PC-3 (cell line): ENCODE measurements at places on chromosomes 4 and X.

GRCh38 chrX:123960956-123961267 is 594 bp upstream of the STAG2 start:
- no peak for DNase-seq
- peak overlapping the region; percentile 91 for H3K4me3 ChIP-seq
- no peaks in the 10 kb centered on the region for H3K27me3 ChIP-seq
- H3K36me3 ChIP-seq: no peaks in the 10 kb centered on the region

GRCh38 chrX:7689791-7690412 is 153.1 kb upstream of the VCX start:
- no peaks in the 10 kb centered on the region for H3K36me3 ChIP-seq
- peaks cover 17% of the 10 kb centered on the region for H3K27me3 ChIP-seq
- no peak overlapping the region for H3K4me3 ChIP-seq
- DNase-seq: no peak
- no peak overlapping the region for H3K27ac ChIP-seq

DNA sequence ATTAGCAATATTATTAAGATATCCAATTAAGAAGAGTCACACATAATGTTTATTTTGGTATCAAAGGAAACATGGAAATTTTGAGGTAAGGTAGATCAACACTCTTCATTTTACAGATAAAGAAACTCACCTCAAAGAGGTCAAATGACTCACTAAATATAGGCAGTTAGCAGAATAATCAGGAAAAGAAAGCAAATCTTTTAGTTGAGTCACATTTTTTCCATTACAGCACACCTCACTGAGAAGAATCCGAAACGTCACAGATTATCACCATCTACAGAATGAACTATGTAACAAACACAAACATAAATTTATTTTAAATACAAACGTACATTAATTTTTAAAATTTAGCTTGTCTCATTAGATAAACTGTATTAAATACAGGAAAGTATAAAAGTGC is 70.1 kb downstream of the TMEM47 start:
- no peaks in the 10 kb centered on the region for H3K36me3 ChIP-seq
- no peak overlapping the region for H3K27ac ChIP-seq
- no peak overlapping the region for H3K4me3 ChIP-seq
- DNase-seq: no peak

DNA sequence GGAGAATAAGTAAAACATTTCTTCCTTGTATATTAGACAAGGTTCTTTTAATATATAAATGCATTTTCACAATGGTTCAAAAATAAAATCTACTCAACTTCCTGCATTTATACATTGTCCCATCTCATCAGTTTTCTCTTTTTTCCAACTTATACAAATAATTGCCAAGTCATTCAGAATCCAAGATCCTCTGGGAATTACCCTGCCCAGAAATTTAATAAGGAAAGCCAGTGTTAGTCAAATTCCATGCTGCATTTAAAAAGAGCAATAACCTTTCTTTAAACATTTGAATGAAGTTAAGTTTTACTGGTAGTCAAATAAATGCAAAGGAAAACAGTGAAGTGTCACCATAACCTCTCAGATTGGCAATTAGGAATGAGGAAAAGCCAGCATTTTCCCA is 357.9 kb downstream of the PPP3CA start:
- H3K27me3 ChIP-seq: no peaks in the 10 kb centered on the region
- no peaks in the 10 kb centered on the region for H3K36me3 ChIP-seq
- no peak overlapping the region for H3K27ac ChIP-seq
- DNase-seq: no peak

DNA sequence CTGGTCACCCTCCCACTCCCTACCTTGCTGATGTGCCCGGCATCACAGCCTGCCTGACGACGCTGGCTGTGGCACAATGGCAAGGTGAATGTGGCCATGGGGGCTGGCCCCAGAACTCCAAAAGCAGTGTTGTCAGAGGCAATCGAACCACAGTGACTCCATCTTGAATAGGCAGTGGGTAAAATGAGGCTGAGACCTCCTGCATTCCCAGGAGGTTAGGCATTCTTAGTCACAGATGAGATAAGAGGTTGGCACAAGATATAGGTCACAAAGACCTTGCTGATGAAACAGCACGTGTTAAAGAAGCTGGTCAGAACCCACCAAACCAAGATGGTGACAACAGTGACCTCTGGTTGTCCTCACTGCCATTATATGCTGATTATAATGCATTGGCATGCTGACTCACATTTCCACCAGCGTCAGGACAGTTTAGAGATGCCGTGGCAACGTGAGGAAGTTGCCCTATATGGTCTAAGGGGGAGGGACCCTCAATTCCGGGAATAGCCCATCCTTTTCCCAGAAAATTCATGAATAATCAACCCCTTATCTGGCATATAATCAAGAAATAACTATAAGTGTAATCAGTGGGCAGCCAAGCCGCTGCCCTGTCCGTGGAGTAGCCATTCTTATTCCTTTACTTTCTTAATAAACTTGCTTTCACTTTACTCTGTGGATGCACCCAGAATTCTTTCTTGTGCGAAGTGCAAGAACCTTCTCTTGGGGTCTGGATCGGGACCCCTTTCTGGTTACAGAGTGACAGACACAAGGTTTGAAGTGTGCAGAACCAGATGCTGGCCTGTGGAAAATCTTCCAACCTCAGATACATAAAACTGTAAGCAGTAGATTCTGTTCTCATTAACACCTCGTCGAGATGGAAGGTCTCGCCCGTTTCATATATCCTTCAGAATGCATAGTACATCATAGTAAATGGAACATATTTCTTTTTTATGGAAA is 26.8 kb upstream of the CLDN24 start:
- DNase-seq: peak; percentile 60
- no peaks in the 10 kb centered on the region for H3K36me3 ChIP-seq
- no peak overlapping the region for H3K4me3 ChIP-seq
- peak overlapping the region; percentile 29 for H3K27ac ChIP-seq
- peaks cover 14% of the 10 kb centered on the region for H3K4me1 ChIP-seq

- H3K4me3 ChIP-seq: no peak overlapping the region
- no peaks in the 10 kb centered on the region for H3K27me3 ChIP-seq
Observed at GRCh38 chr4:82652062-82652461, 90.3 kb upstream of the TMEM150C start.

DNA sequence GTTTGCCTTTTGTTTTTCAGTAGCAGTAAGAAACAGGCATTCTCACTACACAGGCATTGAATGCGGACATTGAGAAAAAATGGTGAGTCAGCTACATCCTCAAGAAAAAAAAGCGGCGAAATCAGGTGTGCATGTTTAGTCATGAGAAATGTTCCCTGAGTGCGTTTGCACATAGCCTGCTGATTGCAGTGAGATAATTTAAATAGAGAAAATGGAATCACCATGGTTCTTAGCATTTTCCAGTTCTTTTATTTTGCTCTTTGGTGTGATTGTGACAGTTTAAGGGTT is 54.1 kb upstream of the CLDN34 start:
- H3K27me3 ChIP-seq: no peaks in the 10 kb centered on the region
- no peaks in the 10 kb centered on the region for H3K36me3 ChIP-seq
- peak; percentile 77 for DNase-seq
- peak overlapping the region; percentile 7 for H3K27ac ChIP-seq

DNA sequence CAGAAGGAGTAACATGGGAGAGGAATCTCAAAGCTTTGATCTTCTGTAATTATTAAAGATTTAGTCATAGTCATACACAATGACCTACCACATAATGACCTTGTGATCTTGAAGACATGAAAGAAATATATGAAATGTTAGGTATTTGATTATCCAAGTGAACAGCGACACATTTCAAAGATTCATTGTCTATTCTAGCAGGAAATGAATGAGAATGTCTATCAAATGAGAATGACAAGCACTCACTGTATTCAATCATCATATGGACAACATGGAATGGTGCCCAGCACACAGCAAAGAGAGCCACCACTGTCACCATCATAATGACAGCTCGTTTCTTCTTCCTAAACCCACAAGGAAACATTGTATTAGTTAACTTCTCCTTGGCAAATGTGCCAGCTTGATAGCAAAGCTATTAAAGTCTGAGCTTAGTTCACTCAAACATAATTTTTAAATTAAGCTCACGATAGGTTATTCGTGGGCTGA is 50.6 kb downstream of the QRFPR start:
- peaks cover 33% of the 10 kb centered on the region for H3K27me3 ChIP-seq
- no peak for DNase-seq
- no peak overlapping the region for H3K27ac ChIP-seq

DNA sequence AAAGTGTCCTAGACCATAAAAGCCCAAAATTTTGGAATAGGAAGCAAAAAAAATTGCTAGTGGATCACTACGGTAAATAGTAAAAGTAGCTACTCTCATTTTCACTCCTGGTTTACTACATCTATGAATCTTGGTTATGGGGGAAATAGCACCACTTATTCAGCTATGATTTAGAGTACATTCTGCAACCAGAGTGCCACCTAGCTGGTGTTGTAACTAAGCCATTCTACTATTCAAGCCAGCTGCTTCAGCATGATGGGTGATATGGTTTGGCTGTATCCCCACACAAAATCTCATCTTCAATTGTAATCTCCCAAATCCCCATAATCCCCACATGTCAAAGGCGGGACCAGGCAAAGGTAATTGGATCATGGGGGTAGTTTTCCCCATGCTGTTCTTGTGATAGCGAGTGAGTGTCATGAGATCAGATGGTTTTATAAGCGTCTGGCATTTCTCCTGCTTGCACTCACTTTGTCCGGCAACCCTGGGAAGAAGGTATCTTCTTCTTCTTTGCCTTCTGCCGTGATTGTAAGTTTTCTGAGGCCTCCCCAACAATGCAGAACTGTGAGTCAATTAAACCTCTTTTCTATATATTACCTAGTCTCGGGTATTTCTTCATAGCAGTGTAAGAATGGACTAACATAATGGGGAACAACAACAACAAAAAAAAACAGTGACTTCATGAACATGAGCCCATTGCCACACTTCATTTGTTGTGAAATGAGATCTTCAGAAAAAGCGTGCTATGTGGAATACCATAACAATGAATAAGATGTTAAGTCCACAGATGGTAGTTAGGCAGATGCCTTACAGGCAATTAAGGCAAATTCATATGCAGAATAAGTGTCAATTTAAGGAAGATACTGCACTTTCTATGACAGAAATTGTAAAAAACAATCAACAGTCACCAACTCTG is 280.1 kb downstream of the PABPC4L start:
- H3K27ac ChIP-seq: no peak overlapping the region
- no peaks in the 10 kb centered on the region for H3K27me3 ChIP-seq
- no peaks in the 10 kb centered on the region for H3K36me3 ChIP-seq
- no peak overlapping the region for H3K4me3 ChIP-seq

DNA sequence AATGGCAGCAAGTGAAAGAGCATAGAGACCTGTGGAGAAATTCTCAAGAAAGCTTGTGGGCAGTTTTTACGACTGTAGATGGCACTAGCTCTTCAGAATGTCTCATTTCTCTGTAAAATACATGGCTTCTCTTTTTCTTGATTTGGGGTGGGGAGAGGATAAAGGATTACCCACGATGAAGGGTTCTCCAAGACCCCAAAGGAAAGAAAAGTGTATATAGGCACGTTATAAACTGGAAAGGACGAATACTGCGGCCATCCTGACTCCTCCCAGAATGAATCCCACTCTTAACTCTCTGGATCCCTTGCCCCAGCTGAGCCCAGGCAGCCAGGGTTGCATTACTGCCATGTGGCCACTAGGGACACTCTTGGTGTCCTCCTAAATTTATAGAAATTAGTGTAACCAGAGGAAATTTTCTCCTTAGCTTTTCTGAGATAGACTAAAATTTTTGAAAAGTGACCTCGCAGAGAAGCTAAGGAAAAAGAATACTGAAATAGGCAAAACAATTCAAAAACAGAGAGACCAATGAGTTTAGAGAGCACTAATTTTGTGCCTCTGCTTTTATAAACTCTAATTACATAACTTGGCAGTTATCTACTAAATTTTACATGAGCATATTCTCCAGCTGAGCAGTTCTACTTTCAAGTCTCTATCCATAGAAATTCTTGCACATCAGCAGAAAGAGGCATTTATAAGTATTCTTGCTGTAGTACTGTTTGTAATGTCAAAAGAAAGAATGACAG is 37.8 kb upstream of the PCDH19 start:
- H3K36me3 ChIP-seq: no peaks in the 10 kb centered on the region
- H3K27ac ChIP-seq: no peak overlapping the region
- H3K27me3 ChIP-seq: no peaks in the 10 kb centered on the region
- no peaks in the 10 kb centered on the region; the same call in 1 of the 2 replicates for H3K4me1 ChIP-seq
- DNase-seq: peak; percentile 56

DNA sequence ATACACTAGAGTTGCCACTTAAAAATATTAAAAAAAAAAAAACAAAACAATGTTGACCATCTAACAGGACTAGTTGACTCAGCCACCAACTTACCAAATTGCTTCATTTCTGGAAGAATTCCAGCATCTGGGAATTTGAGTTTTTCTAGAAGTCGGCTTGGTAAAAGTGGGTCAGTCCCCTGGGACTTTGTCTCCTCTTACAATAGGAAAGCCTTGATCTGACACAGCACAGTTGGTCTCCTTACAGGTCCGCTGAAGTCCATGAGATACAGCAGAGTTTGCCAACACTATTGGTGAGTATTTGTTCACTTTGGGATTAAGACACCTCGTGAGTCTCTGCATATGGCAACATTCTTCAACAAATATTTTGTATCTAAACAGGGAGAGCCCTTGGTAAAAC is 18.2 kb upstream of the DDIT4L start:
- H3K27ac ChIP-seq: no peak overlapping the region
- no peak overlapping the region for H3K4me3 ChIP-seq
- no peaks in the 10 kb centered on the region for H3K36me3 ChIP-seq
- no peaks in the 10 kb centered on the region for H3K27me3 ChIP-seq
- DNase-seq: no peak

GRCh38 chr4:175422331-175422730 is 389.7 kb downstream of the GPM6A start:
- H3K27ac ChIP-seq: peak overlapping the region; percentile 99
- DNase-seq: peak; percentile 7
- peaks cover 42% of the 10 kb centered on the region for H3K4me1 ChIP-seq
- H3K4me3 ChIP-seq: no peak overlapping the region

DNA sequence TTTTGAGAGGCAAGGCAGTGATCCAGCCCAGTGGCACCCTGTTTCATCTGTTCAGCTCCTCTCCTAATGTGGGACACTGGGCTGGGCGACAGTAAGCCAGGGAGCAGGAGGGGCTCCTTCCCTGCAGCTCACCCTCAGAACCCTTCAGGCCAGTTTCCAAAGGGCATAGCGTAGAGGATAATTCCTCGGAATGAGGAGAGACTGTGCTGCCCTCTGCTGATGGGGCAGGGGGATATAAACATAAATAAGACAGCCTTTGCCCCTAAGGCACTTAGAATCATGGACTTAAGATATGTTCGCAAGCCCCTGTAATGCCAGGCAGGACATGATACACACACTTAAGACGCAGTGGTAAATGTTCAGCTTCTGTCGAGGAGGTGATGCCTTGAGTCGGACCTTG is 27.9 kb upstream of the ZNF185 start:
- no peak overlapping the region for H3K4me3 ChIP-seq
- H3K36me3 ChIP-seq: no peaks in the 10 kb centered on the region; the same call in 1 of the 2 replicates
- DNase-seq: peak; percentile 25
- no peaks in the 10 kb centered on the region for H3K27me3 ChIP-seq
- H3K27ac ChIP-seq: no peak overlapping the region
